ENCODE measurements at places on chromosomes 2 and 18.

DNA sequence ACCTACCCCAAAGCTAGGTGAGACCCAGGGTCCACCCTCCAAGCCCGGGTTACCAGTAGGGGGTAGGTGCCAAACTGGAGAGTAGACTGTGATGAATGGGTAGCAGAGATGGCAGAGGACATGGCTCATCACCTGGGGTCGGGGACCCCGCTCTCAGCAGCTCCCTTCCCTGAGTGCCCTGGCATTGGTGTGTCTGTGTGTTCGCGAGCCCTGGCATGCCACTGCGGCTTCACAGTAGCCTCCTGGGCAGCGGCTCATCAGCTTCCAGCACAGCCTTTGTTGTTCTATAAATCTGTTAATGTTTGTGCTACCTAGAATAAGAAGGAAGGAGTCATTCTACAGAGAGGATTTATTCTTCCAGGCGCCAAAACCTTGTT is 62.6 kb upstream of the ALPP start:
- no peak for DNase-seq

- no peak for DNase-seq
These were observed 534.8 kb upstream of the CDH7 start for GRCh38 chr18:65215865-65216466.

GRCh38 chr2:23635442-23636340 is 250.7 kb downstream of the KLHL29 start:
- DNase-seq, result no peak

DNA sequence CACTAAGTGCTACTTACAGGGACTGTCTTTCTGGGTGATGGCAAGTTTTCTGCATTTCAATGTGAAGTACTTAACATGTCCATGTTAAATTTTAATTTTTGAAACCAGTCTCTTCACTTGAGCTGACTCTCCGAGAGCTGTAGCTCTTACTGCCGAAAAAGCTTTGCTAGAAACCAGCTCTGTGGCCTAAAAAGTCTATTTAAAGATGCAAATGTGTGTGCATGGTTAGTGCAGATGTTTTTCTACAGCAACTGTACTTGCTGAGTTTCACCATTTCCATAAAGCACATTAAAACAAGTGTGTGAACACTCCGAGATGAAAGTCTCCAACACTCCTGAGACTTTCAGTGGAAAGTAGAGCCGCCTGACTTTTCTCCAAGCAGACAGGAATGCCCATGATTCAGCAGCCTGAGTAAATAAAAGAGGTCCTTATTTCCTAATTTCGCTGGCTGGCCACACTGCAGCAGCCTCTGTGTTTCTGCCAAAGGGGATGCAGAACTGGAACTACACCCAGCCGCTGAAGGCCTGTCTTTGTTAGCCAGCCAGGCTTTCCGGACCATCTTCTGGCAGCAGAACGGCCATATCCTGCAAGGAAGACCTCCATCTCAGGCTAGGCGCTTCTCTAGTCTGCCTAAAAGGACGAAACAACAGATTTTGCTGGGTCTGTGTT is 121.2 kb downstream of the ZNF521 start:
- no peak for DNase-seq

All from NCI-H187 (cell line).